Testis (tissue), 5 donors: ENCODE measurements at places on chromosomes 3 and 15. TPM values are rescaled to one million over a fixed set of nuclear protein-coding genes. Genes with fewer than 3 reads are reported as not detected.

DNA sequence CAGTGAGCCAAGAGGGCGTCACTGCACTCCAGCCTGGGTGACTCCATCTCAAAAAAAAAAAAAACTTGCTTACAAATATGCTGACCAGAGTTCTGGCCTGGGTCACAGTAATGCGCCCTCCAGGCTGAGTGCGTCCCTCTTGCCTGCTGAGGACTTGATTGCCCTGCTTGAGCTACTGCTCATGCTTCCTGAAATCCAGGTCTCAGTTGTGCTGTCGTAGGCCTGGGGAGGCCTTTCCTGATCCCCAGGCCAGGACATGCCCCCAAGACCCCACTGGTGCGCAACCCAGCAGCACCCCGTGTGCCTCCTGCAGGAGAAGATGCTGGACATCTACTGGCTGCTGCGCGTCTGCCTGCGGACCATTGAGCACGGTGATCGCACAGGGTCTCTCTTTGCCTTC lies 7.3 kb downstream of the AMIGO3 start:
- no peak for DNase-seq

DNA sequence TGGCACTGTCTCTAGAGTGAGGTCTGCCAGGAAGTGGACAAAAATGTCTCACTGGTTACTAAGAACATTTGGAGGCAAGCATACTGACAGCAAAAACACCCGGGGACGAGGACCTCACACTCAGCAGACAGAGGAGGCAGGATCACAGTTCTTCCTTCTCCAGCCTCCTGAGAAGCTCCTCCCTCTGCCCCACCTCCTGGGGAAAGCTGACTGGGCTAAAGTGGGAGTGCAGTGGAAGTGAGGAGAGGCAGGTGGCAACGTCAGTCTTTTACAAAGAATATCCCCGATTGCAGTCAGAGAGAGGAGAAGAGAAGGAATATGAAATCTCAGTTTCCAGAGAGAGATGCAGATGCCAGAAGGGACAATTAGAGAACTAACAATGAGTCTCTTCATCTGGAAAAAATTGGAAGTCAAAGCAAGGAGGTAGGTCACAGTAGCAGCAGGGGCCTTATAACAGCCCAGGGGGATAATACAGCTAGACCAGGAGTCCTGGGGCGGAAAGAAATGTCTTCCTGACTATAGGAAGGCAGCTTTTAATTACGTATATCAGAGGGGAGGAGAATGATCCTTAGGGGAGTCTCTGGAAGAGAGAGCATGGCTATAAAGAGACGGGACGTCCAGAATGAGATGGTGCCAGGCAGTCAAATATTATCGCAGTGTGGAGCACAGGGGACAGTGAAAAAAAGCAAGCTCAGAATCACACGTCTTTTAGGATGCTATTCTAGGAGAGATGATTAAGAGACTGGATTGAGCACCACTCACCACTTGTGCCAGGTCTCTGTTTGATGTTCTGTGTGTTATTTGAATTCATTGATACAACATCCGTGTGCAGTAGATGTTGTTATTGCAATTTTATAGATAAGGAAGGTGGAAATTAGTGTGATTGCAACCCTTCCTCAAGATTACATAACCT lies 47.2 kb downstream of the LEO1 start:
- DNase-seq, result no peak

GRCh38 chr15:60729850-60730458 lies 251.0 kb upstream of the ICE2 start:
- no peak for DNase-seq

DNA sequence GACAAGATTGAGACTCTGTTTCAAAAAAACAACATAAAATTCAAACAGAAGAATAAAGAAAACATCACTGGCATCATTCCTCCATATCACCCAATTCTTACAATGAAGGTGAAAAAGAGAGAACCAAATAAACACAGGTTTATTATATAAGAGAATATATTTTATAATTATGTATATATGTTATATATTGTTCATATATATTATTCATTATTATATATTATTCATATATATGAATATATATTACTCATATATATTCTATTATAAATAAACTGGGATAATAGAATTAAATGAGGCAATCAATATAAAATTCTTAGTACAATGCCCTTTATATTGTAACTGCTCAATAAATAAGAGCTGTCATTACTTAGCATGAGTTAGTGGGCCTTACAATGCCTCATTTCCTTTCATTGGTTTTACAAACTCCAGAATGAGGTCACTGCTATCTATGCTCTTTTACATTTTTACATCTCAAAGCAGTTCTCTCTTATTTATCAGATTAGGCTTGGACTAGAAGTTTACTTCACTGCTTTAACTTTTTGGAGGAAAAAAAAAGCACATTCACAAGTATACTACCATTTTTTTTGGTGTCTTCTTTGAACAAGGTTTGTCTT lies 135.5 kb upstream of the TTC14 start:
- DNase-seq, result no peak

DNA sequence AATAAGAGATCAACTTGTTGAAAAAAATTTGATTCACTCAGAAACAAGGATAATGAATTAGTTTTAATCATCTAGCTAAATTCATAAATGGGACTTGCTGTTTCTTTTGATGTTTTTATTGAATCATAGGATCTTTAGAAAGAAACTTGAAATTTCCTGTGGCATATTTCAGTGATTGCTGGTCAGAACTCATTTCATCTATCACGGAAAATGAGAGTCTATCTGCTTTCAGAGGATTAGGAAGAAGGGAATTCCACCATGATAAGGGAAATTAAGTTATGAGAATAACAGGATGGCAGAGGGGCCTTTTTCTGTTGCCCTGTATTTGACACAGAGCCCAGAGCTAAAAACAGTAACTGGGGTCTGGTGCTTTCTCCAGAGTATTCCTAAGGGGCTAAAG lies 44.9 kb upstream of the CCNL1 start:
- DNase-seq, result no peak

- no peak for DNase-seq
These were observed 57.5 kb upstream of the GSK3B start for GRCh38 chr3:120151791-120152190.

DNA sequence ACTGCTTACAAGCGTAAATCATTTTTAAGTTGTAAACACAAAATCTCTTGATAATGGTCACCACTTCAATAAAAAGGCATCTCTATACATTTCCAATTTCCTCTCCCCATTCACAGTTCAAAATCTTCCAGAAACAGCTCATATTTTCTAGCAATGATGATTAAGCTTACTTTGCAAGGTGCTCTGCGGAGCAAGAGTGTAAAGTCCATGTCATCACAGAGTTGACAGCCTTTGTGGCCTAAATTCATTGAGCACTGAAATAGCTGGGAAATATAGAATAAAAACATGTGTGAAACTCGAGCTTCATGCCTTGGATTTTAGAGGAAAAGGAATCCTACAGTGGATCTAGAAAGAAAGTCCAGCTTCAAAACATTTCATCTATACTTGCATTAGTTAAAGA lies 41.8 kb upstream of the ARPP21 start:
- DNase-seq, result no peak

DNA sequence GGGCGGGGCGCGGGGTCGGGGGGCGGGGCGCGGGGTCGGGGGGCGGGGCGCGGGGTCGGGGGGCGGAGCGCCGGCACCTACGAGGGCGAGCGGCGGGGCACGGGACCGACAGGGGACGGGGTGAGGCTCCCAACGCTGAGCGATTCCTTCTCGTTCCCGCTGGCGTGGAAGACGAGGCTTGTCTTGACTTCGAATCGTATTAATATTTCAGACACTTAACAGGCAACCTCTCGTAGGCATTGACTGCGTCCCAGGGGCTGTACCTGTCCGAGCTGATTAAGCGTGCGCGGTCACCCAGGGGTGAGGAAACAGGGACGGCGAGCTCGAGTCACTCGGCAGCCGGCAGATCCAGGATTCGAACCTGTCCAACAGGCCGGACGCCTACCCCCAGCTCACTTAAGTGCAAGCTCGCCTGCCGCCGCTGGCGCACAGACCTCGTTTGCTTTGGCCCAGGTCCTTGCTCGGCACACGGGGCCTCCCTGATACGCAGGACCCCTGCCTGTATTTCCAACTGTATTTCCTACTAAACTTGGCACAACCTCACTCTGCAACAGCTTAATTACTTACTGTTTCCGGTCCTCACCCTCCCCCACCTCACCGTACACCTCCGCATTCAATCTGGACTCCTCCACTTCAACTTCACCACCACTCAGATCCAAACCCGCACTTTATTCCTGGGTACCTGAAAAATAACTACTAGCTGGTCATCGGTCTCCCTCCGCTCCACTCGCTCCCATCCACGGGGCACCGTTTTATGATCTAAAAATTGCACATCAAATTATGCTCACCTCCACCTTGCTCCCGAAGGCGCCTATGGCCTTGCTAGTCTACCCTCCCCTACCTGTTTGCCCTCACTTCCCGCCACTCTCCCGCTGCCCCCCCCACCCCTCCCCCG lies 722 bp upstream of the ZXDC start:
- no peak for DNase-seq

DNA sequence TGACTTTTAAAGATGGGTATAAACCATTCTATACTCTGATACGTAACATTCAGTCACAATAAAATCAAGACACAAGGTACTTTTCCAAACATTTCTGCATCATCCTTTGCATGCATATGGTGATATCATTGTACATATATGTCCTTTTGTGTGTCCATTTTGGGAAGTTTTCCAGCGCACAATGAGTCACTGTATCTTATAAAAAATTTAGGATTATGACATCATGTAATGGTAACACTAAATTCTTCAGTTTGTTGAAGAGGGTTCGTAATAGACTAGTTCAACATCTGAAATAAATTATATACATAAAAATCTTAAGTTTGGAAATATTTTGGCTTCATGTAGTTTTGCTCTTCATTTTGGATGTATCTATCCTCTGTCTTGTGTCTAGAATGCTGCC lies 480.9 kb downstream of the ROBO1 start:
- DNase-seq, result no peak

- DNase-seq, result no peak
These were observed 148.4 kb downstream of the TNIK start for GRCh38 chr3:171311784-171312183.

- DNase-seq, result no peak
These were observed 1.6 kb downstream of the IMPDH2 start for GRCh38 chr3:49027634-49028033.

DNA sequence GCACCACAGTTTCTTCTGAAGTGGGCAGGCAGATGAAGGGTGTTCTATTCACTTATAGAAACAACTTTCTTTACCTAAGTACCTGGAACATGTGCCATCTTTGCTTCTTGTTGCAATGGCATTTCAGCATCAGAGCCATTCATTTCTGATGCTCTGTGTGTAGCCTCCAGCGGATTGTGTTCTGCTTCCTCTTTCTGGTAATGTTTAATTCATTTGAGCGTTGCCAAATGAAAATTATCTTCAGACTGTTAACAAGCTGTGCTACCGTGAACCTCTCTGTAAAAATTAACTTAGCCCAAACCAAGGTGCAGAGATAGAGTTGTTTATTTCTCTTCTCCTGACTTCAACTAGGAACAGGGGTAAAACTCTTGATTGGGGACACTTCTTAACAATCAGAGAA lies 302.0 kb downstream of the EDEM1 start:
- DNase-seq, result no peak

- no peak for DNase-seq
These were observed 40.2 kb downstream of the TNFAIP8L3 start for GRCh38 chr15:51054535-51054934.

LIPC gene
- total RNA-seq, result 0.12 TPM

TRIM69 gene
- total RNA-seq, result 23.5 TPM

AMT gene
- total RNA-seq, result 10.4 TPM

PTPRG gene
- 75.4 TPM for total RNA-seq
